ENCODE measurements at places on chromosomes 12 and 14.

DNA sequence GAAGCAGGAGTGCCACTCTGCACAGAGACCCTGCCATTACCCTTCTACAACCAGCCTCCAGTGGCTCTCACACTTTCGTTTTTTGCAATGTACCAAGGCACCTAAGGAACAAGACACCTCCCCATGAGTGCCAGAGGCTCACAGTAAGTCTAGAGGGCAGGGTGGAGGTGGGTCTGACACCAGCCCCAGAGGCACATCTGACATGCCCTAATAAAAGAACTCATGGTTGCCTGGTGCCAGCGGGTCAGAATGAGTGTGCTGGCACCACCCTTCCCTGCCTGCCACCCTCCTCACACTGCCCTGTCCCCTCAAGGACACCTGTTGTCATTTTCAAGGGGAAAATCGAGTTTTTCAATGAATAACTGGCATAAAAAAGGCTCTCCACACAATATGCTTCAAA lies 161.2 kb downstream of the FOXN3 start:
- DNase-seq = no peak

- no peak for DNase-seq
These were observed 18.6 kb upstream of the PRKAB1 start for GRCh38 chr12:119649202-119649808.

DNA sequence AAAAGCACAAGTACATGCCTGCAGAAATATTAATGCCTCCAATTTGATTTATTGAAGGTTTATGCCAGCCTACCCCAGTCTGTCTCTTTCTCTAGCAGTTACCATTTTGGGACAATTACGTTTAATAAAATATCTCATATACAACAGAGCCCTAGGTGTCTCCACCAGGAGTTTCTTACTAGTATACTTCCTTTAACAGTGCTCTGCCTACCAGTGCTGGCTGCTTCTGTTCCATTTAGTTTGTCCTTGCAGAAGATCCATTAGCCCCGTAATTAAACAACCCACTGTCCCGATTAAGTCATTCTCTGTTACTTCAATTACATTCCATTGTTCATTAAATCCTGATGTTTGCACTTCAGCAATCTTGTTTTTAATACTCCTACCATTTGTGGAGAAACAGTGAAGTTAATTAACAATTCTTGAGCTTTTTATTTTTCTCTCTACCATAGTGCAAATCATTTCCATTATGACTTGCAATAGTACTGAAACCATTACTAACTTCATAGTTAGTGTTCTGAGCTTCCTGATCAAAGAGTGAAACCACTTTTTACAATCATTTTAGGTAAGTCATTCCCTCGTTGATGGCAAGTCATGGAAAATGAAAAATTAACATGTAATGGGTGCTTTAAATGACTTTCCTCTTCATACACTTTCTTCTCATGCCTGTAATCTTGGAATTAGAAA lies 121.1 kb downstream of the PLXNC1 start:
- DNase-seq = no peak

- no peak for DNase-seq
These were observed 50.4 kb downstream of the KICS2 start for GRCh38 chr12:64171715-64172114.

DNA sequence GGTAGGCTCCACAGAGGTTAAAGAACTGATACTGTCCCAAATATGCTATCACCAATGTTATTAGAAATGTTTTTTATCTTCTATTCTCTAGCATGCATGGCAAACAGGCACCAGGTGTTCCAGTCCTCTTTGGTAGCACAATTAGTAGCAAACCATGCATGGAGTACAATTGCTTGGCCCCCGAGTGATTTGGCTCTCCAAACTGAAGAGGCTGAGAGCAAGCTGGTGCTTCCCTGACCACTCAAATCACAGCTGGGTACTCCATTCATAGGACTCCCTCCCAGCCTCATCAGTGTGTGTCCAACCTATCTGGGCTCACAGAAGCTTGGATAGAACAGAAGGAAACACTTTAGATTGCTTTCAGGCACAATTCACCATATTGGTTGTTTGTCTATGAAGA lies 93.4 kb downstream of the DIO2 start:
- DNase-seq = no peak

DNA sequence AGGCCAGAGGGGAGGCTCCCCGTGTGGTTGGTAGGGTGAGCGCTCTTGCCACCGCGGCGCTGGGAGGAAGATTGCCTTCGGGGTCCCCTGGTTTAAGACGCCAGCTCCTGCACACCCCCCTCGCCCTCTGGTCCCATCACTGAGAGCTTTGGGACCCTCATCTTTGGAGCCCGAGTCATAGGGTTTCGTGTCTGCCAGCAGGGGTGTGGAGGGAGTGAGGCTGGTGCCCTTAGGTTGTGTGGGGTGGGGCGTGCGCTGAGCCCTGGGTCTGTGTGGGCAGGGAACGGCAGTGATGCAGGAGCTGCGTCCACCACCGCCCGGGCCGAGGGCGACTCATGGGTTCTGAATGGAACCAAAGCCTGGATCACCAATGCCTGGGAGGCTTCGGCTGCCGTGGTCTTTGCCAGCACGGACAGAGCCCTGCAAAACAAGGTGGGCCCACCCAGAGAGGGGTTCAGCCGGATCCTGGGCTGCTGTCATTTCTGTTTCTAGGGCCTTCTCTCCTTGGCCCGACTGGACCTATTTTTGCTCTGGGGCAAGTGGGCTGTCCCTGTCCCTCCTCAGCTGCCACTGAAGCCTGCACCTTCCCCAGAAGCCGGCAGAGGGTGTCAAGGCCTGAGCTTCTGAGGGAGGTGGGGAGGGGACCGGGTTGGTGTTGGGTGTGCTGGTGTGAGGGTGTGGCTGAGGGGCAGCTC lies 12.1 kb downstream of the ACADS start:
- no peak for DNase-seq

DNA sequence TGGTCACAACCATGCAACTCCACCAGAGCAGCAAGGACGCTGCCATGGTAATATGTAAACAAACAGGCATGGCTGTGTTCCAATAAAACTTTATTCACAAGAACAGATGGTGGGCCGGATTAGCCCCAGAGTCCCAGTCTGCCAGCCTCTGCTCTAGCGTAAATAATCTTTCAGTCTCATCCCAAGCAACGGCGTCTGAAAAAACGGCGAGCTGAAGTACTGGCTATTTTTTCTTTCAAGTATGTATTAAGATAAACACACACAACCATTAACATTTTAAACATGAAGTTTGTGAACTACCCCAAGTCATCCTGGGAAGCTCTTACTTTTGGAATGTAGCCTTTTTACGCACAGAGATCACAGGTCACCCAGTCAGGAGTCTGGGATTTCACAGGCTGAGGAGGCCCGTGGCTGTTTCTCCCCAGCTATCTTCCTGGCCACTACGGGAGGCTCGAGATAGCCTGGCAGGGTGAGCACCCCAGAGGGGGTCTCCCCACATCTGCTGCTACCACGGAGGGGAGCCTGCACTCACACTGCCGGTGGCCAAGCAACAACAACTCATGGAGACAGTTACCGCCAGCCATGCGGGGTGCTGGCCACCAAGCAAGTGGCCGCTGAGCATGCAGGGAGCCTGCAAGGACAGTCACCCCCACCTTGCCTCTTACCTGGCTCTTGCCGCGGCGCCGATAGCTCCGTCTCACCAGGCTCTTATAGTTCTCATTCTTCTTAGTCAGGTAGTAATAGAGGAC lies 124.6 kb downstream of the RFLNA start:
- DNase-seq = no peak

DNA sequence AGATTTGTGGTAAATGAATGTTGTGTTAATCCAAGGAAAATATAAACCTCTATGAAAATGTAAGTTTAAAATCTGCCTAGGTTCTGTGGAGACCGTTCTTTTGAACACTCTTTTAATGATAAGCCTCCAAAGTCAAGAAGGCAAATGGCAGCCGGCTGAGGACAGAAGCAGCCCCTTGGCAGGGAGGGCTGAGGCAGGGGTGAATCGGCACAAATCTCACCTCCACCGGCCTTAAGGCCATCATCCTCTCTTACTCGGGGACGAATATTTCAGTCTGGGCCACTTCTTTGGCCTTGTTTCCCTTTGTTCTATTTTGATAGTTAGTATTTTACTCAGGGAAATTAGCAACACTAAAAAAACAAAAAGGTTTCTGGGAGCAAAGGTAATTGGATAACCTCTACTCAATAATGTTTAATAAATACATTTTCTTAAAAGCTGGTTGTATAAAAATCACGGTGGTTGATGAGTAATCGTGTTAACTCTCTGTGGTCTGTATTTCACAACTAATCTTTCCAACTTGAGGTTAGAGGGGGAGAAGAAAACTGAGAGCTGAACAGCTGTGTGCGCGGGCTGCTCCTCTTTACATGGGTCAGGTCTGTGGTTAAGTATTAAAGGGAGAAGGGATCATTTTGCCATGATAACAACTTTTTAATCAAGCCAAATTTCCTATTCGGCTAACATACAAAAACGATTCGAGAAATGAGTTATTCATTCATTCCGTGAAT lies 18.6 kb downstream of the LGMN start:
- no peak for DNase-seq

DNA sequence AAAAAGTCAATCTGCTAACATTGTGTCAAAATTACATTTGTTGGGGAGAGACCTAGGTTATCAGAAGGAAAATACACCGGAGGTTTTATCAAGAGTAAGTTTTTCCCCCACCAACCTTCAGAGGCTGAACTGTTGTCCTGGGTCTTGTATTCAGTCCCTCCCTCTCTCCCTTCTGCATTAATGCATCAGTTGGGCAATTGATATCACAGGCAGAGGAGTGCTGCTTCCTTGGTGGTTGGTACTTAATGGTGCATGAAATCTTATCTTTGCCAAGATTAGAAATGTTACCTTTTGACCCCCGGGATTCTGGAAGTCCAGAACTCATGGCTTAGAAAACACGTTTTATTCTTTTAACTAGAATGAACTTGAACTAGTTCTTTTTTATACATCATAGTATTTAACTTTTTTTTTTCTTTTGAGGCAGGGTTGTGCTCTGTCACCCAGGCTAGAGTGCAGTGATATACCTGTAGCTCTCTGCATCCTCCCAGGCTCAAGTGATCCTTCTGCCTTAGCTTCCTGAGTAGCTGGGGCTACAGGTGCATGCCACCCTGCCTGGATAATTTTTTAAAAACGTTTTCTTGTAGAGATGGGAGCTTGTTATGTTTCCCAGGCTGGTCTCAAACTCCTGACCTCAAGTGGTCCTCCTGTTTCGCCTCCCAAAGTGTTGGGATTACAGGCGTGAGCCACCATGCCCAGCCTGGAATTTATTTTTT lies 4.9 kb downstream of the PCBP2 start:
- DNase-seq = no peak

DNA sequence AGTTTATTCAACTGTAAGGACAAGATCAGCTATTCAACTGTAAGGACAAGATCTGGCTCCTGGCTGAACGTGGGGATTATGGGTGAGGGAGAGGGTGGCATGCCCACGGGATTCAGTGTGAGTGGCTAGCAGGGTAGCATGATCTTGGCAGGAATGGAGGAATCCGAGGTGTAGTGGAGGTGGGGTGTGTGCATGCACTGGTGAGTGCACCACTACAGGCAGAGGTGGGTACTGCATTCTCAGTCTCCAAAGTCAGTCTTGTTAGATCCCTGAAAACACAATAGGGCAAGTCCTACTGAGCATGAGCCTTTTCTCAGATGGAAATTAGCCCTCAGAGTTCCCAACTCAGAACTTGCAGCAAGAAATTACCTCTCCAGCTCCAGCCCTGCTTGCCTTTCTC lies 32.2 kb upstream of the DCD start:
- peak; percentile 8 for DNase-seq

Data from effector CD4-positive, alpha-beta T cell (primary cell).